ENCODE measurements at places on chromosomes 7 and 10.

DNA sequence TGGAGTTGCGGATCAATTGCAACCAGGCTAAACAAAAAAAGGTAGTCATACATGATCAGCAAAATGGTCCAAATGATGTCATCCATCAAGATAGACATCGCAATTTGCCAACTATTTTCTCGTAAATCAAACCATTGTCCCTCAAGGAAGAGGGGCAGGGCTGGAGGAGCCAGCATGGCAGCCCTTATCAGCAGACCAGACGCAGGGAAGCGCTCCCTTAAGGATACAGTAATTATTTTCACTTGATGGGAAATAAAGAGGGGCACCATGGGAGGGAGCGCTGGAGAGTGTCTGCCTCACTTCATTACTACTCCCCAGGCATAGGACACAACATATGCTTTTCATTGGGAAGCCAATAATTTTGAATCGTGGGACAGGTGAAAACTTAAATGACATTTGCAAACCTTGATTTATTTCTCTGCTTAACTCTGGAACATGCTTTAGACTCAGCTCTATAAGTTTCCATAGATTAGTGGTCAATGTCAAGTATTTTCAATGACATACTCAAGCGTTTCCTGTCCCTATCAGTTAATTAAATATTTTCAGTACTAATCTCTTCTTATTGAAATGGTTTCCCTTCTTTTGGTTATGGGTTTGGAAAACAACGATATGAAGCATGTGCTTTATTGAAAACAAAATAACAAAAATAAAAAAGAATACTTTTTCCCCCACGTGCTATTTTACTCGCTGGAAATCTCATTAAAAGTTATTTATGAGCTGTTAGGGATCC, 202.4 kb upstream of the HABP2 start:
- no peak for DNase-seq

- no peak for DNase-seq
Measured at GRCh38 chr10:107800061-107800460, 635.6 kb upstream of the SORCS1 start.

- no peak for DNase-seq
Measured at GRCh38 chr10:16232441-16232840, 204.4 kb upstream of the PTER start.

- DNase-seq = no peak
Measured at GRCh38 chr7:153370092-153370491, 610.5 kb downstream of the ACTR3B start.

- no peak for DNase-seq
Measured at GRCh38 chr7:92758796-92759431, 77.5 kb downstream of the CDK6 start.

DNA sequence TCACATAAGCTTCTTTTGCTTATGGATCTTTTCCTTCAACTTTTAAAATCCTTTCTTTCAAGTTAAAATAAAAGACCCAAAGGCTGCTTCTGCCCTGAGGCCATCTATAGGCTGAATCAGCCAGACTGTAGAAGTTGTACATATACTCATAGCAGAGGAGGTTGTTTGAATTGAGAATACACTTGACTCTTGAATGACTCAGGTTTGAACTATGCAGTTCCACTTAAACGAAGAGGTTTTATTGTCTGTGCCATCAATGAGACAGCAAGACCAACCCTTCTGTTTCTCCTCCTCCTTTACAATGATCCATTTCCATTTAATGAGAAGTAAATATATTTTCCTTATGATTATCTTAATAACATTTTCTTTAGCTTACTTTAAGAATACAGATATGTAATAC, 5.8 kb downstream of the ZNF365 start:
- DNase-seq = no peak

DNA sequence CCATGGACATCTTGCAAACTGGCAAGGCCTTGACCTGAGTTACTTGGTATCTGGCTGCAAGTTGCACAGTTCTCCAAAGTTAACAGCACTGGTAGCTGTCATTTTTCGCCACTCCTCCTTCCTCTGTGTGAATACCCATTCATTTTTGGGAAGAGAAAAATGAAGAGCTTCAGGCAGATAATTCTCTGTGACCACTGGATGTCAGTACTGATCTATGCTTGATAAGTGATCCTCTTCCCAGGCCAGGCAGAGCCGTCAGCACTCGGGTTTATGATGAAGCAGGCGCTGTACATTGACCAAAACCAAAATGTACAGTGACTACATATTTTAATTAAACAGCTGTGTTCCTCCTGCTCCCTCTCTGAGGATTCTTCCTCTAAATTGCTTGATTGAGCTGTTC, 55.9 kb upstream of the PDZD8 start:
- no peak for DNase-seq

- no peak for DNase-seq
Measured at GRCh38 chr10:36423821-36424248, 701.6 kb upstream of the ANKRD30A start.
